ENCODE measurements at places on chromosomes 5 and 9.

GRCh38 chr9:4704129-4704528 lies 24.8 kb downstream of the CDC37L1 start:
- DNase-seq: no peak

DNA sequence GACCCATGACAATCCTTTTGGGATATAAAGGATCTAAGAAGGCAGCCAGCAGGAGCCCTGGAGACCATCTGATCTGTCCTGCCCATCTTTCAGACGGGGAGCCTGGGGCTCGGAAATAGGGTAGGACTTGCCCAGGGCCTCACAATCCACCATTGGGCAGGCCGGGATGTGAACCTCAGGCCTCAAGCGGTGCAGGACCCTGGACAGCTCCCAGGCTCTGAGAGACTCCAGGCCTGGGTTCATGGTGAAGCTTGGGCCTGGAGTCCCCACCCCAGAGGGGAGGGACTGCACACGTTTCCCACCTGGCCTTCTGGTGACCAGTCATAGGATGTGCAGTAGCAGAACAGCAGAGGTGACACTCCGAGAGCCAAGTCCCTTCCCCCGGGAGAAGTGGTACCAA lies 36.6 kb upstream of the RAPGEF1 start:
- peak; percentile 53 for DNase-seq

DNA sequence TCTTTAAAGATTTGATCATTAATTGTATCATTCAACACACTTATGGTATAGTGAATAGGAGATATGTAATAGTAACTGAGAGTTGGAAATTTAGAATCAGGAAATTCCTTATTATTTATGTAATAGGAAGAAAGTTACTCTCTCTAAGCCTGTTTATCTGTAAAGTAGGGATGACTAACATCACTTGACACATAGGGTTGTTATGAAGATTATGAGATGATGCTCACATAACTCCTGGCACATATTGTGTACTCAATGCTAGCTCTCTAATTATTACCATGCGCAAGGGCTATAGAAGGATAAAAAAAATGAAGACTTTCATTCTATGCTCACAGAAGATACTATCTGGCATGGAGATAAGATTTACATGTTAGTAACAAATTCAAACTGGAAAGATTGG lies 149.9 kb downstream of the ISOC1 start:
- no peak for DNase-seq

DNA sequence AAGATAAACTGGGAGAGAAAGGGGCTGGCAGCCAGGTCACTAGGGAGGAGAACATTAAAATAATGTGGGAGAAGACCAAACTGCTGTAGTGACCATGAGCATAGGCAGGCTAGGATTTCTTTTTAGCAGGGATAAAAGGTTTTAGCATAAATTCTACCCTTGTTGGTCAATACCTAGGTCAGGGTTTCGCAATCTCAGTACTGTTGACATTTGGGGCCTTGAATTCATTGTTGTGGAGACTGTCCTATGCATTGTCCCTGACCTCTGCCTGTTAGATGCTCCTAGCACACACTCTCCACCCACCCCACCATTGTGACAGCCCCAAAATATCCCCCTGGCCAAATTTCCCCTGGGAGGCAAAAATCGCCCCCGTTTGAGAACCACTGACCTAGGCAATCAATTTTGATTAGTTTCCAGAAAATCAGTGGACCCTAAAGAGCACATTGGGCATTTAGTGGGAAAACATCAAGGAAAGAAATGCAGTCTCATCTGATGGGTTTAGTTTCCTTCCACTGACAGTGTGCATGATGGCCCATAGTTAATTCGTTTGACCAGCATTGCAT lies 181.4 kb downstream of the NTRK2 start:
- DNase-seq: no peak

DNA sequence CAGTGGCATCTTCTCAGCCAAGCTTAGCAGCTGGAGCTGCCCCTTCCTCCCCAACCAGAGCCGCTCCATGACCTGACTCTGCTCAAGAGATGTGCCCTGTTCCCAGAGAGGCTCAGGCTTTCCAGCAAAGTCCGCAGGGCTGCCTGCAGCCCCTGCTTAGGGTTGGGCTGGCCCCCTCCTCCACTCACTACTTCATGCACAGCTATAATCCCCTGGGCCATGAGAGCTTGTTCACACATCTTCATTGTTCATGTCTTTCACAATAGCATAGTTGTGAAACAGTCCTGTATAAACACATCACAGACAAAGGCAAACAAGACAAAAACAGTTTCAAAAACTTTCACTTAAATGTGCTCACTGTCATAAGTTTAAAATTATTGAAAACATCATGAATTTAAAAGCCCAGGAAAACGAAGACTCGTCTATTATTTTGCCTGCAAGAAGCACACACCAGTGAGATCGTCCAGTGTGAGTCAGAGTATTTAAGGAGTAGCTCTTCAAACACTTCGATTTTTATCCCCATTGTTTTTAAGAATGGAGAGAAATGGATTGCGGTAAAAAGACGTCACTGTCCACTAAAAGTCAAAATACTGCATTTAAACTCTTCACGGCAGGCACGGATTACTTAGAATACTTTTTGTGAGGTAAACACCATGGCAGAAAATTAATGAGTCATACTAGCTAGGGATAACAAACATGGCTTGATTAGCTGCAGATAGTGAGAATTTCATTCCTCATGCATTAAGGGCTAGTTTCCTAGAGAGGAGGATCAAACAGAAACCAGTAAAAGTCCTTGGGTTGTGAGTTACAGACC lies 40.7 kb upstream of the S1PR3 start:
- DNase-seq: no peak

DNA sequence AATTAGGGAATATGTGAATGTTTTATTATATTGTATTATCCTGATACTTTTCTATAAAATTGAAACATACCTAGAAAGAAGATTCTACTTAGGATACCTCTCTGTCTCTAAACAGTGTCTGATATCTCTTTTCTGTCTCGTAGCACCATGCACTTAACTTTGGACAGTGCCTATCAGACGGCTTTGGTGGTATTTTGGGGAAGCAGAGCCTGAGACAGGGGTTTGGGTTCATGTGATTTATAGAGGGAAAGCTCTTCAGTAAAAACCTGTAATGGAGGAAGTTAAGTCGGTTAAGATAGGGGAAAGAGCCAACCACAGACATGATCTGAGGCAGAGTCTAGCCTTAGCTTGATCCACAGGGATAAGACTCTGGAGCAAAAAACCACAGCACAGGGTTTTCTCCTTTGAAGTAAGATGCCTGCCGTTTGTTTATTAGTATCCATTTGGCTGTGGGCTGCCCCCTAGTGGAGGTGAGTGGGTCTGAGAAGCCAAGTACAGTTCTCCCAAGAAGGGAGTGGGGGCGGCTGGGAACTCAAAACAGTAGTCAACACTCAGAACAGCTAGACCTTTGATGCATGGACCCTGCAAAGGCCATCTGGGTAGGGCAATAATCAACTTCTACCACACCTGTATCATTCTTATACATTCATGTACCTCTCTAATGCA lies 141.2 kb upstream of the ASTN2 start:
- DNase-seq: peak; percentile 53

Measured in stimulated activated CD4-positive, alpha-beta T cell treated with anti-CD3 and anti-CD28 coated beads, Interleukin-2, amount 100 ng/mL, for 24 hours (primary cell).